ENCODE measurements at places on chromosomes 6 and 20.

- no peak for DNase-seq
Observed at GRCh38 chr20:38126932-38127621, 38.0 kb downstream of the TGM2 start.

DNA sequence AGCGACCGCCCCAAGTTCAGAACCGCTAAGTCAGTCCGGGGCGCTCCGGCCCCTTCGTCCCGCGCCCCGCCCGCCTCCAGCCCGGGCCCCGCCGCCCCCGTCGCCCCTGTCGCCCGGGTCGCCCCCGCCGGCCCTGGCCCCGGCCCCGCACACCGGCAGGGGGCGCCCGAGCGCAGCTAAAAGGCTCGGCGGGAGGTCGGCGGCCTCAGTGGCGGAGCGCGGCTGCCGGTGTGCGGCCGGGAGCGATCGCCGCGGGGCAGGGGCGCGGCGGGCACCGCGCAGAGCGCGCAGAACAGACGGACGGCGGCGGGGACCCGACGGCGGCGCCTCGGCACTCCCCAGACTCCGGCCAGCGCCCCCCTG is at the start of gene FNDC1:
TSS of gene FNDC1 (plus strand) at position 208 of the 363 bp plus-strand sequence. CDS start 197 bp downstream, outside the sequence.
- DNase-seq = no peak

- DNase-seq = no peak
Observed at GRCh38 chr6:55557146-55557545, 21.8 kb downstream of the HMGCLL1 start.

GRCh38 chr6:26299286-26300042 is 65.5 kb upstream of the BTN3A2 start:
- DNase-seq = no peak

GRCh38 chr6:90493332-90493731 is 93.5 kb downstream of the MAP3K7 start:
- DNase-seq = no peak

GRCh38 chr6:37940074-37940847 is 120.7 kb downstream of the ZFAND3 start:
- DNase-seq = no peak

- DNase-seq = no peak
Observed at GRCh38 chr6:113719545-113719944, 137.6 kb upstream of the MARCKS start.

GRCh38 chr6:2381872-2382661 is 136.7 kb upstream of the GMDS start:
- DNase-seq = no peak

DNA sequence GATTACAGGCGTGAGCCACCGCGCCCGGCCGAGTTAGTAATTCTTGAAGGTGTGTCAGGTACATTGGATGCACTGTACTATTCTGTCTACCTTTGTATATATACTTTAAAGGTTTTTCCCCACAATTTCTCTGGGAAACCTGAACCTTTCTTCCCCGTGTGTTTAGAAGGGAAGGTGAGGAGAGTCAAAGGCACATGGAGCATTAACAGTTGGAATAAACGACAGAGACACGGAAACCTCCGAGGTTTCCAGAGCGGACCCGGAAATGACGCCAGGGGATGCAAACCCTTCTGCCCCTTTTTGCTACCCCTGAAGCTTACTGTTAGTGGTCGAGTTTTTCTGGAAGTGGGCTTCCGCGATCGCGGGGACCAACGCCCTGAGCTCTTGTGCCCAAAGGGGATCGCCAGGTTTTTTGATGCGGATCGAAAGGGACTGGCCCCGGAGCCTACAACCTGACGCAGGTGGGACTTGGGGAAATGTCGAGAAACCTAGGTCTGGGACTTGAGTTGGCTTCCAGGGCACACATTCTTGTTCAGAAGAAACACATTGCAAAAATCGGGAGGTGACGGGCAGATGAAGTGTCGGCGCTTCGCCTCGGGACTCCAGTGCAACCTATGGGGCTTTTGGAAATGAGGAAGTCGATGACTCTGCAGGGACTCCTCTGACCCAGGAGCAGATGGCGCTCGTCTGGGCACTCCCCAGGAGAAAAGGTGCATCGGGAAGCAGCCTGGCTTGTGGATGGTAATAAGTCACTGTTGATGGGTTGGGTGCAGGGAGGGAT is 218.2 kb downstream of the OR2B2 start:
- peak; percentile 71 for DNase-seq

DNA sequence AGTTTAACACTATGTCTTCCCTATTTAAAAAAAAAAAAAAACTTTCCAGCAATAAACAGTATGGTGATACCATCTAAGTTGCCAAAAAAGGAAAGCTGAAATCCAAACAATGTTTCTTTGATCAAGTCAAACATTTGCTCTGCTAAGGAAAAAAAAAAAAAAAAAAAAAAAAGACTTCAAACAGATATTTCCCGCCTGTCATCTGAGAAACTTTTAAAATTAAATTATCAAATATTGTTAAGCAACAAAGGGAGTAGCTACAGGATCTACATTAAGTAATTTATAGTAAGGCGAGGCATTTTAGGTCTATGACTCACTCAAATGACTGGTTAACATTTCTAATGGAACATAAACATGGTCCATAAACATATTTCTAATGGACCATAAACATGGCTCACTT is 121.2 kb downstream of the DST start:
- DNase-seq = no peak

DNA sequence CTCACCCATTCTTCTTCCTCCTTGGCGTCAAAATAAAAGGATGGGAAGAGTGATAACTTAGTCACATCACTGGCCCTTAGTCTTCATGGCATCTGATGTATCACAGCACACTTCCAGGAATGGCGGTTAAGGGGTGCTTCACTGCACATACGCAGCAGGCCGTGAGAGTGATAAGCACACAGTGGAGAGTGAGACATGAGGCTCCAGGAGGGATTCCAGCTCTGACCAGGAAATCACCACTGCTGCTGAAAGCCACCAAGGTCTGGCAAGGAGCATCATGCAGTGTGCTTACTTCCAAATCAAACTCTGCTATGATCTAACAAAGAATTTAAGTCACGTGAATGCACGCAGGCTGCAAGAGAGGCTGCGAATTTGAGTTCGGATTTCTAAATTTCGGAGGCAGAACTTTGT is 62.4 kb downstream of the ARID1B start:
- no peak for DNase-seq

- DNase-seq = no peak
Observed at GRCh38 chr6:52972989-52973388, 22.1 kb downstream of the GSTA4 start.

DNA sequence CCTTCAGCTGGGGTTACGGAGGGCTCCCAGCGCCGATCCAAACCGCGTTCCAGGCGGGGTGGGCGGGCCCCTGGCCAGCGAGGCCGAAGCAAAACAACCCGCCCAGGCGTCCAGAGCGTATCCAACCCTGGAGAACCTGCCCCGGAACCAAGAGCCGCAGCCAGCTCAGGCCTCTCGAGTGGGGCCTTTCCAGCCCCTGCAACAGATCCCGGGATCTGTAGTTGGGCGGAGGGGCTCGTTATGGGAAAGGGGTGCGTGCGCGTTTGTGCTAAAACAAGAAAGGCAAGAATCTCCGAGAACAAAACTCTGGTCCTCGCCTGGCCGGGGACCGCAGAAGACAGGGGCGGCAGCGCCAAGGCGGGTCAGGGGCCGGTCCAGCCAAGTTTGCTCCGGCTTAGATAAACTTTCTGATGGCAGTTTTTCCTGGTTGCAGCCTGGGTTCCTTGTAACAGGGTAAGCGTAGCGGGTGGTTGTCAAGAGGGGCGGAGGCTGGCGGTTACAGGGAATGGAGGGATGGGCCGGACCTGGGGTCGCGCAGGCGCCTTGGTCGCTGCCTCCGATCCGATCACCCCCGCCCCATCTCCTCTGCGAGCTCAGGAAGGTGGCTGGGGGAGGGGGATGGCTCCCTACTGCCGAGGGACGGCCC is 448 bp upstream of the RIN2 start:
- peak; percentile 89 for DNase-seq

DNA sequence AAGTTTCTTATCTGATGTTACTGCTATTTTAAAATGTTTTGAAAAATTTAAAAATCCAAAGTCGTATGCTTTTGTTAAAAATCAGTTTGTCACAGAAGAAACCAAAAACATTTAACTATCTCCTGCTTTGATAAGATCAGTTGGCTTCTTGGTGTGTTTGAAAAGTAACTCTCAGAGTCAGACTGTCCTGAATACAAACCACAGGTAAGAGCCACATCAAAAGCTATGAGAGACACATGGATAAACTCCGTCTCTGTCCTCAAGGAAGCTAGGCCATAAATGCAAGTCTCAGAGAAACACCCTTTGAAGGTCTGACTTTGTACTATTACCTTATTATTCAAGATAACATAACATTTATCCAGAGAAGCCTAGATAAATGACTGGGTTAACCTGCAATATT is 7.7 kb downstream of the HBS1L start:
- no peak for DNase-seq

DNA sequence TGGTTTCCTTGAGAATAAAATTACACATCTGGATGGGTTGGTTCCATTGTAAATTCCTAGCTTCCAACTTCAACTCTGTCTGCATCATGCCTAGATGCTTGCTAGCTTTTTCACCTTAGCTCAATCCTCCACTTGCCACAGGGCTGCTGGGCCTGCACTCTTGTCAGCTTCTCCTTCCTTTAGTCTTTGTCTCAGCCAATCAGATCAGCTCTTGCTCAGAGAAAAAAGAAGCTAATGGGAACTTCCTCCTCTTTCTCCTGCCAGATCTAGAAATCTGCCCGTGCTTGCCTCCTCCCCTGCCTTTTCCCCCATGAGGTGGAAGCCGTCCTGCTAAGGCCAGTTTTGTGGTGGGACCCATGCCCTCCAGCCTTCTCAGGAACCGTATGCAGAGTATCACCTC is 18.5 kb downstream of the RAE1 start:
- DNase-seq = no peak

DNA sequence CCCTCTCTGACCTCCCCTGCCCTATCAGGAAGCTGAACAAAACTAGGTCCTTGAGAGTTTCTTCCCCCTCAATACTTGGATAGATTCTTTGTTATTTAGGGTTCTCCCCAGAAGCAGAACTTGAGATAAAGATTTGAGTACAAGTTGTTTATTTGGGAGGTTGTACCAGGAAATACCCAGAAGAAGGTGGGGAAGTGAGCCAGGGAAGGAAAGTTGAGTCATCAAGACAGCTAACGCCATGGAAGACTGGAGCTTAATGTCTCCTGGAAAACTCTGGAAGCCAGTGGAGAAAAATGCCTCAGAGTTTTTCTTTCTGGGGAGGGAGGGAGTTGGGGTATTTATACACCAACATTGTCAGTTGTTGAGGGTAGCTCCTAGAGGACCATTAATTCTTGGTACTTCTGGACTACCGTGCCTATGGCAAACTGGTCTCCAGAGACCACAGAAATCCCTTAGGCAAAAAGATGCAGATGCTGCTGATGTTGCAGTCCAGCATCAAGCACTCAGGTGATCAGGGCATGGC is 102.6 kb upstream of the ZFP64 start:
- DNase-seq = no peak

DNA sequence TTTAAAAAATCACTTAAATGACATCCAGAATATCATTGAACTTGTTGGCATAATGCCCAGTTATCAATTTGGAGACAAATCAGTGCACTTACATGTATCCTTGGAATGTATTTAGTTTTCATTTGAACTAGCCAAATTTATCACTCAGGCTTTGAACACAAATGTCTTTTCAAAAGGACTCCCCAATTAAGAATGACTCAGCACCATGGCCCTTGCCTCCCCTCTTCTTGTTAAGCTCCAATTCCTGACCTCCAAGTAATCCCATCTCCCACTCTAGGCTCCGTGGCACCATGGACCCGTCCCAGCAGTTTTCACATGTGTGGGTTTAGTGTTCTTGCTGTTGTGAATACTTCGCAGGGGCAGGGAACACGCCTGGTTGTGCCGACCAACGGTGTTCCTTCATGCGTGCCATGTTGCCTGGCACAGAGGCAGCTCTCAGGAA is 2.7 kb downstream of the AKAP12 start:
- no peak for DNase-seq

- DNase-seq = no peak
Observed at GRCh38 chr6:80454197-80454596, 347.7 kb downstream of the BCKDHB start.

DNA sequence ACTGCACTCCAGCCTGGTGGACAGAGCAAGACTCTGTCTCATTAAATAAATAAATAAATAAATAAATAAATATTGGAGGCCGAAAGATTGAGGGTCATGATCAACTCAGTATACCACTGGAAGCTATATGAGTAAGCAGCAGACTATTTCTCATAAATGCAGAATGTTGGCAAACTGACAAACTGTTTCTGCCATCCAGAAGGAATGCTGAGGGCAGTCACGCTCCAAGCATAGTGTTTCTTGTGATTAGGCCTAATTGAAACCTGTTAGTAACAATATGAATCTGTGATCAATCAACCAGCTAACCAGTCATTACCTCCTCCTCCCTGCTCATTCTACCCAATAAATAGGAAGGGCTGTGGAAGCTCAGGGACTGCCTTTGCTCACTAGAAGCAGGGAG is 15.2 kb upstream of the KCNK15 start:
- DNase-seq = no peak

- DNase-seq = no peak
Observed at GRCh38 chr6:168640768-168641167, 199.8 kb downstream of the SMOC2 start.

DNA sequence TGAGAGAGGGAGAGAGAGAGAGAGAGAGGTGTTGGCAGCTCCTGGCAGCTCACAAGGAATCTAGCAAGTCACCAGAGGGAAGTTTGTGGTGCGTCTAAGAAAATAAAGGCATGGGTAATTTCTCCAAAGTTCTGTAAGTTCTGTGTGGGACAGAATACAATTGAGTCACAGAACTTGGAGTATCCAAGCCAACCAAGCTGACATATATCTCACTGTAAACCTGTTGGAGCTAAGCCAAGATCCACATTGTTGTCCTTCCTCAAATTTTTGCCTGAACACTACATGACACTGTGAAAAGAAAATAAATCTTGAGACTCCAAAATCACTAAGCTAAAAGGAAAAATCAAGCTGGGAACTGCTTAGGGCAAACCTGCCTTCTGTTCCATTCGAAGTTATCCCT is 436.7 kb downstream of the MEI4 start:
- DNase-seq = no peak

DNA sequence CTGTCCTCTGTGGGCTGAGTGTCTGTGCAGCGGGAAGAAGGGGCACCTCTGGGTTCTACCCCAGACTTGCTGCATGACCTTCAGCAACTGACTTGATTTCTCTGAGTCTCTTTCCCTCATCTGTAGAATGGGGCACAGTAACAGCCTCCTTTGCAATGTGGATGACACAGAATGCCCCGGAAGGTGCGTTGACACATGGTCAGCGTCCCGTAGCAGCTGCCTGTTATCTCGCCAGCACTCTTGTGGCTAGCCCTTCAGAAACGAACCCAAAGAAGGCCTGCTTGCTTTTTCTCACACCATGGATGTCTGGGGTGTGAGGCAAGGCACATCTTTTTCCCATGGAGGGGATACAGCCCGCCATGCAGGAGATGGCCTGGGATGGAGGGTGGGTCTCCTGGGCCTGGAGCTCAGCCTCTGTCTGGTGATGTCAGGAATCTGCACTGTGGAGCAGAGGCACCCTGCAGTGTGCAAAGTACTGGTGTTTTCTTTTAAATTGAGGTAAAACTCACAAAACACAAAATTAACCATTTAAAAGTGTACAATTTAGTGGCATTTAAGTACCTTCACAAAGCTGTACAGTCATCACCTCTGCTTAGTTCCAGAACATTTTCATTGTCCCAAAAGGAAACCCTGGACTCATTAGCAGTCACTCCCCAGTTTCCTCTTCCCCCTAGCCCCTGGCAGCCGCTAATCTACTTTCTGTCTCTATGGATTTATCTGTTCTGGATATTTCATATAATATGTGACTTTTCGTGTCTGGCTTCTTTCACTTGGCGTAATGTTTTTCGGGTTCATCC is 59.8 kb upstream of the FAM83D start:
- no peak for DNase-seq

Measured in NCI-H748 treated with DMSO at 0.1 percent for 48 hours (cell line).